Fibroblast of skin of left quadriceps (primary cell): ENCODE measurements at places on chromosomes 11 and 22.

DNA sequence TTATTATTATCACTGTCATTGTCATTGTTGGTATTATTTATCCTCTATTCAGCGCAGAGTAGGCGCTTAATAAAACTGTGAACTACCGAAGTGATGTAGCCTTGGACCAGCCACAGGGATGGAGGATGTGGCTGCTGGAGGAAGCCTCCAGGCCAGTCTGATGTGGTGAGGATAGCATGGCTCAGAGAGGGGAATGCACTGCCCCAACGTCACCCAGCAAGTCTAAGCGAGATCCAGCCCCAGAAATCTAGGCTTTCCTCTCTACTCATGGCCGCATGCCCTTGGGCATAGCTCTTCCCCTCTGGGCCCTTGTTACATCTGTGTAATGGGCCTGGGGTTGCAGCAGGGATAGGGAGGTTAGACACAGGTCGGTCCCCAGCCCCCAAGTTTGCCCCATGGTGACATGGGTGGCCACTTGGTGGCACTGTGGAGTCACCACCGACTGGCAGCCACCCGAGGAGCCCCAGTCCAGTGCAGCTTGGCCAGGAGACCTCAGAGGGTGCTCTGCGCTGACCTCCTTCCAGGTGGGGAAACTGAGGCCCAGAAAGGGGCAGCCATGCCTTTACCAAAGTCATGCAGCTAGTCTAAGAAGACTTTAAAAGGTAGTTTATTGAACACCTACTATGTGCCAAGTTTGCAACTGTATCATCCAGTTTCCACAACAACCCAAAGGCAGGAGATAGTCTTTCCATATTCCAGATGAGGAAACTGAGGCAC lies 395.7 kb downstream of the MN1 start:
- DNase-seq, result no peak

- DNase-seq, result no peak
Observed at GRCh38 chr11:118679483-118679882, at the start of gene TREH. Gene TREH, minus strand, starts transcription at chr11:118679650. Its CDS starts 23 bp downstream, at chr11:118679627.

DNA sequence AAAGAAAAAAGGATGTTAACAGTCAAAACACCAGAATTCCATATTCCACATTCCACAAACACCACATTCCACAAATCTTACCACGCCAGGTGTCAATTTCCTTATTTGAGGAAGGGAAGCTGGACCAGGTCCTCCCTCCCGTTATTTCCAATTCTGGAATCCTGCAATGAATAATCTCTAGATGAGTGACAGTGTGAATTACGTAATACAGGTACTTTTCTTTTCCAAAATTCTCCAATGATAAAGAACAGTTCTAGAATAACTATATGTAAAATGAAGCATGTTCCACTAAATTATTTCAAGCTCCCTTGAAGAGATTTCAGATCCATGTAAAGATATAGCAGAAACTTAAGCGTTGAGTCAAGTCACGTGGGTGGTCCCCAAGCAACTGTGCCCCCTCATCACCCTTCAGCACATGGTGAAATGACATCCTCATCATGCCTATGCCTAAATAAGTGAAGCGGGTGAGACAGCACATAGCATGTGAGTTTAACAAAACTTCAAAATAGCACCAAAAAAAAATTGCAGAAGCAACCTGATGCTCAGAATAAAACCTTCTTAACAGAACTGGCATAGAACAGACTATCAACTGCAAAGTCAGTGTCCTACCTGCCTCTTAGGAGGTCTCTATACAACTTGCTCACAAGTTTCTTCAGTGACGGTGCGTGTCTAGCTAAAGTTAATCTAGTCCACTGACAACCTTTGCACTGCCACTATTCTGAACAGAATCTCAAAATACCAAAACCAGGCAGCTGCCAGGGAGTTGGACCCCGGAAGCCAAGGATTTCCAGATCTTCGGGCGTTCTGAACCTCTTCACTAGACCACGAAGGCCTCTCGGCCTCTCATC lies 876 bp downstream of the NFRKB start:
- no peak for DNase-seq

- no peak for DNase-seq
Observed at GRCh38 chr22:49331223-49331815, 496.4 kb downstream of the BRD1 start.

- no peak for DNase-seq
Observed at GRCh38 chr22:23534201-23534850, 45.8 kb downstream of the IGLL1 start.

GRCh38 chr11:95831198-95831883 lies 41.0 kb downstream of the CEP57 start:
- DNase-seq, result peak; percentile 97

- no peak for DNase-seq
Observed at GRCh38 chr11:110287537-110287936, 8.9 kb downstream of the RDX start.

GRCh38 chr22:18152519-18152918 lies 2.5 kb downstream of the USP18 start:
- DNase-seq, result no peak

- no peak for DNase-seq
Observed at GRCh38 chr22:21754523-21754922, 18.9 kb upstream of the YPEL1 start.

- DNase-seq, result no peak
Observed at GRCh38 chr11:76801736-76802135, 18.6 kb downstream of the TSKU start.

GRCh38 chr11:117217141-117218084 lies 14.5 kb downstream of the PCSK7 start:
- no peak for DNase-seq

- DNase-seq, result peak; percentile 70
Observed at GRCh38 chr11:12377106-12377823, at the start of gene PARVA. Gene PARVA, plus strand, starts transcription at chr11:12377571. Its CDS starts 77 bp downstream, at chr11:12377648.

DNA sequence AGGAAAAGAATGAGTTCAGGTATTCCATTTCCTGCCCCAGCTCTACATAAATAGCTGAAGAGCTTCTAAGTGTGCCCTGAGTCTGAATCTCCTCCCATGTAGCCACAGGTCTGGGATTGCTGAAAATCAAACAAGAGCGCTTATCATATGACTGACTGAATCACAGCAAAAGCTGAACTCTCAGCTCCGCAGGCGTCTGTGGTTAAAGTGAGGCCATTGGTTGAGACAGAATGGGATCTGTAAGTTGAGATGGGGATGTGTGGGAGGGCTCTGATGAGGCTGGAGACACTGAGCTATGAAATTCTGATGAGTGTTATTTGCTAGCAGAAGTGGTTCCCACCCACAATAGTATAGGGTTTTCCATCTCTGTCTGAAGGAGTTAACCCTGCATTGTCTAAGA lies 637.0 kb downstream of the OPCML start:
- no peak for DNase-seq

- no peak for DNase-seq
Observed at GRCh38 chr11:92852229-92852628, 117.2 kb upstream of the MTNR1B start.

GRCh38 chr11:73225001-73225686 lies 7.1 kb downstream of the P2RY2 start:
- DNase-seq, result no peak

DNA sequence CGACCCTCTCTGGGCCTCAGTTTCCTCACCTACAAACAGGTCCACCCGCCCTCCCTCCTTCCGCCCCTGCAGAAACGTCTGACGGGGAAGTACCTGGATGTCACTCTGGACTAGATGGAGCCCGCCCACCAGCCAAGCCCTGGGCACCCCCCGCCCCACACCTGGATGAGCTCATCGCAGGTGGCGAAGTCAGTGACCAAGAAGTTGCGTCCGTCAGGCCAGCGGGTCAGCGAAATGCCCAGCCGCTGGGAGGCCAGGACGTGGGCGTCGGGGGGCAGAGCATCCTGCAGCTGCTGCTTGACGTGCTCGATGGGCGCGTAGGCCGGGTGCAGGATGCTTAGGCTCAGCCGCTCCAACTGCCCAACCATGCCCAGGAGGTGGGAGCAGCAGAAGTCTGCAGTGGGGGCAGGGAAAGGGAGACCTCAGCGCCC lies 897 bp downstream of the PNPLA5 start:
- no peak for DNase-seq

DNA sequence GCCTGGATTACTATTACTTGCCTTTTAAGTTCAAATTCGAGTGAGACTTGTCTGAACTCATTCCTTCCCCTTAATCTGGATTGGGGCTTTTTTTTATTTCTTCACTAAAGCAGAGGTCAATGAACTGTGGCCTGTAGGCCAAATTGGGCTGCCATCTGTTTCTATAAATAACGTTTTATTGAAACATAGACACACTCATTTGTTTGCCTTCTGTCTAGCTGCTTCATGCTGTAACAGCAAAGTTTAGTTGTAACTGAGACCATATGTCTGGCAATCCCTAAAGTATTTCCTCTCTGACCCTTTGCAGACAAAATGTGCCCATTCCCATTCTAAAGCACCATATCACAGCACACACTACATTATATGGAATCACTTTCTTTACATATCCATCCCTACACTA lies 207.9 kb upstream of the ISX start:
- DNase-seq, result no peak

DNA sequence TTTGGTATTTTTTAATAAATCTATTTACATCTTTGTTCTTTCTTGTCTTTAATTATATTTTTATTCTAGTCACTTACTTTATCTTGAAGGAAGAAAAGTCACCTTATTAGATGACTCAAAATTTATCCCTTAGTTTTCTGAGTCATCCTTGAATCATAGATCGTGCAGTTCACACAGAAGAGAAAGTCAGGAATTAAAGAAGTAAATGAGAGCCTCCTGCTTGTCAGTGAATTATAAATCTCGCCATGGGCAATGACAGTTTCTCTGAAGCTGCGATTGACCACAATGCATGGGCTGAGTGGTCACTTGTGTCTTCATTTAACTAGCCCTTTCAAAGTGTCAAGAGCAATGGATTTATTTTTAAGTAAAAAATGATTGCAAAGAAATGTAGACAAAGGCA lies 91.2 kb downstream of the LUZP2 start:
- DNase-seq, result peak; percentile 26

DNA sequence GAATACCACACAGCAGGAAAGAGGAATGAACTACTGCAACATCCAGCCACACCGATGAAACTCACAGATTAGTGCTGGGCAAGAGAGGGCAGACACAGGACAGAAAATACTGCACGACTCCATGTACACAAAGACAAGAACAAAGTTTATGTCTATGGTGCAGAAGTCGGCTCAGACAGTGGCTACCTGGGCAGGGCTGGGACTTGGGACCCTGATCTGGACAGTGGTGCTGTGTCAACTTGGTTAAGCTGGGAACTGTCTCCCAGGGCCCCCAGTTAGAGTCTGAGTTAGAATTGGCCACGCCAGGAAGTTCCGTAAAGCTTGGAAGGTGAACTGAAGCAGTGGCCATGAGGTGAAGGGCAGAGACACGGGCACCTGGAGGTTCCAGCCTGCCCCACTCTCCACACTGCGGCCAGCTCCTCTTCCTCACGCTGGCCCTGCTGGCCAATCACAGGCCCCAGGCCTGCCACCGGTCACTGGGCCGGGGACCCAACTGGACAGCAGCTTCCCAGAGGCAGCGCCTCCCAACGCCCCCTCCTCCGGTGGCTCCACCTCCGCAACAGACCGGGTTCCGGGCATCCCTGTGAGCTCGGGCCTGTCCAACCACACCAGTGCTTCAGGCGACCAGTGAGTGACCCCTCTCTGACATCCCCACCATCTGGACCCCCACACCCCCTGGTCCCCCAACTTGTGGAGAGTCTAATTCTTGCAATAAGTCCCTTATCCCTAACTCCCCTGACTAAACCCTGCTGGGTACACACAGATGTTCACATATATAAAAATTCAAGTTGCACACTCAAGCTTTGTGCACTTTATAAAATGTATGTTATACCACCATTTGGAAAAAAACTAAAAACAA lies 93.7 kb downstream of the MICAL3 start:
- no peak for DNase-seq

DNA sequence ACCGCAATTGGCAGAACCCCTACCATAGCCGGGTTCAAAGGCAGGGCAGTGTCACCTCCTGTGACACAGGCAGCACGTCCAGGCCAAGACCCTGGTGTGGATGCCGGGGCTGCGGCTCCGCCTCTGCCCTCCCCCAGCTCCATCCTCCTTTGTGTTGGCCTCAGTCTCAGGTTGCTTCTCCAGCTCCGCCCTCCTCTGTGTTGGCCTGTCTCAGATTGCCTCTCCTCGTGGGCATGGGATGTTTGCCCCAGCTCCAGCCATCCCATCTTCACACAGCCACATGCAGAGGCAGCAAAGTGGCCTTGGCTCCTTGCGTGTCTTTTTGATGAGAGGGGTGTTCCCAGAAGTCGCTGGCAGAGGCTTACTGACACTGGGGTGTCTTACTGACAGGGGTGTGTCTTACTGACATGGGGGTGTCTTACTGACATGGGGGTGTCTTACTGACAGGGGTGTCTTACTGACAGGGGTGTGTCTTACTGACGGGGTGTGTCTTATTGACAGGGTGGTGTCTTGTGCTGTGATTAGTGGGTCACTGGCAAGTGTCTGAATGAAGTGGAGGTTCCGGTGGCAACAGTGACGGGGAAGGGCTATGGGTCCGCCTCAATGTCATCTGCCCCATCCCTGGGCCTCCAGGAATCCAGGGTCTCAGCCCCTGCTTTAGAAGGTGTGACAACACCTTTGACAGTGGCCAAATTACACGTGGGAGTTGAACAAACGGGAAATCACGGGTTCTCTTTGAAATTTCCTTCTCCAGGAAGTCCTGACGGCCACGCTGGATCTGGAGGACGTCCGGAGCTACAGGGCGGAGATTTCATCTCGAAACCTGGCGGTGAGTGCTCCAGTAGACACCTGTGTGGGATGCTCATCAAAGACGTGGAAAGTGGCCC lies 24.9 kb downstream of the NADSYN1 start:
- DNase-seq, result no peak

DNA sequence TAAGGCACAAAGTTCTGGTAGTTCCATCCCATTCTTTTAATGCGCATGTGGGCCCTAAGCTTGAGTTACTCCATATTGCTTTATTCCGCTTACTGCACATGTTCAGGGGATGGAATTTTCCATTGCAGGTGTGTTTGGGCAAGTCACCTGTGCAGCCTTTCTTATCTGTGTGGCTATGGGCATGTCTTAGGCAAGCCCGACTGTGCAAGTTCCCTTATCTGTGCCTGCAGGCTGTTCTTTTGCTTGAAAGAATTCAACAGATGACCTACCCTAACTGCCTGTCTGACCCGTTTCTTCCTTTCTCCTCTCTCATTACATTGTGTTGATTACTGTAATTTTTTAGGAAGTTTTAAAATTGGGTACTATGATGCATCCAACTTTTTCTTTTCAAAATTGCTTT lies 363.6 kb downstream of the TTC28 start:
- DNase-seq, result no peak

- no peak for DNase-seq
Observed at GRCh38 chr22:21963790-21964211, 11.2 kb upstream of the PPM1F start.

- no peak for DNase-seq
Observed at GRCh38 chr22:38718414-38718813, 12.7 kb downstream of the GTPBP1 start.

GRCh38 chr11:15208378-15209222 lies 93.9 kb downstream of the INSC start:
- no peak for DNase-seq
